ENCODE measurements at places on chromosomes 1 and 21.

- no peak for DNase-seq
Measured at GRCh38 chr21:44714905-44715304, 3.5 kb upstream of the TSPEAR start.

DNA sequence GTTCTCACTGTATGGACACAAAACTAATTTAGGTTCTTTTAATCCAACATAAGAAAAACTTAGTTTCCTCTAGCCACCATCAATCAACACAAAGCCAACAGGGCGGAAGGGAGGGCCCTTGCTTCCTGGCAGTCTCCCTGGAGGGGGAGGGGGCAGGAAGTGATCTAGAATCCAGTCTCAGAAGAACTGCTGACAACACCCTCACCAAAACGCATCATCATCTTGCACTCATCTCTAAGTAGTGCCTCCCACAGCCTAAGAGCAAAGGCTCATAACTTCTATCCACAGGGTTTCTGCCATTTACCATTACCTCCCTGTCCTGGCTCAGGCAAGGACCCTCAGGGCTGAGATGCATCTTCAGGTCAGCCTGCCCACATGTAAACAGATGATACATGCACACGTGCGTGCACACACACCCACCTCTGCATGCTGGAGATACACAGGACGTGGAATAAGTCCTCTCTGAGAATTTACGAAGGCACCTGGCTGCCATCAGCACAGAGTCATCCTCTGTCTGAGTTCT lies 20.5 kb downstream of the HIVEP3 start:
- DNase-seq: peak; percentile 60

- DNase-seq: no peak
Measured at GRCh38 chr1:193190096-193190744, 3.8 kb upstream of the B3GALT2 start.

- DNase-seq: no peak
Measured at GRCh38 chr1:92862605-92863004, 30.8 kb downstream of the RPL5 start.

DNA sequence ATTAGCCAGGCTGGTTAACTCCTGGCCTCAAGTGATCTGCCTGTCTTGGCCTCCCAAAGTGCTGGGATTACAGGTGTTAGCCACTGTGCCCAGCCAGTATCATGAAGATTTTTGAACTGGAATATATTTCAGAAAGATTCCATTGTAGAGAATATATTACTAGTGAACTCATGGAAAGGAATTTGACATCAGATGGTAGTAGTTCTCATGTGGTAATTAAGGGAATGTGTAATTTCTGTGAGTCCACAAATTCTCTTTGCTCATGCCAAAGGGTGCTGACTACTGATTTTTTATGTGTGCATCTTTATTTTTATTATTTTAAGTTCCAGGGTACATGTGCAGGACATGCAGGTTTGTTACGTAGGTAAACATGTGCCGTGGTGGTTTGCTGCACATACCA lies 10.4 kb downstream of the DTL start:
- no peak for DNase-seq

GRCh38 chr1:210323957-210324356 lies 4.7 kb upstream of the HHAT start:
- DNase-seq: no peak

- DNase-seq: no peak
Measured at GRCh38 chr1:73500154-73500553, 697.8 kb downstream of the LRRIQ3 start.

GRCh38 chr1:41862384-41863221 lies 56.1 kb downstream of the HIVEP3 start:
- DNase-seq: peak; percentile 49

DNA sequence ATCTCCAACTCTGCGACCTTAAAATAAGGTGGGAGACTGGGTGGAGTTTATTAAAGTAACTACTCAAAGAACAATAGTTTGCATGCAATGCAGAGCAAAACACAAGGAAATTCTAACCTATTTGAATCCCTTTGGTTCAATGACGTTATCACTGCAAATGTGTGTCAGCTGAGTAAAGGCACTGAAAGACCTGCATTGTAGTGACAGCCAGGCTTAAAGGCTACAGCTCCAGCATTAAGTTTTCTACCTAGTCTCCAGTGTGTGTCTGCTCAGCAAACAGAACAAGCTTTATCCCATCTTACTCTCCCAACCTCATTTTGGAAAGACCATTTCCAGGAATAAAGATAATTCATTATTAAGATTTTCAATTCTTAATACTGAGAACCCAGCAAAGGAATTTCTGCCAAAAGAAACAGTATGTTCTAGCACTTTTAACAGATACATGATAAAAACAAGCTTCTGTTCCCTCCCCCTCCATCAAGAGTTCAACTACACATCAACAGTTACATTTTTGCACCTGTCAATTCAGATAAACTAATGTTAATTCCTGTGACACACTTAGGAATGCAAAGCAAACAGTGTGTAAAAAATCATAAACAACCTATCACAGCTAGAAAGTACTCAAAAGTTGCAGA lies 14.2 kb downstream of the PTP4A2 start:
- no peak for DNase-seq

GRCh38 chr1:70101231-70101630 lies 104.1 kb downstream of the LRRC40 start:
- no peak for DNase-seq

DNA sequence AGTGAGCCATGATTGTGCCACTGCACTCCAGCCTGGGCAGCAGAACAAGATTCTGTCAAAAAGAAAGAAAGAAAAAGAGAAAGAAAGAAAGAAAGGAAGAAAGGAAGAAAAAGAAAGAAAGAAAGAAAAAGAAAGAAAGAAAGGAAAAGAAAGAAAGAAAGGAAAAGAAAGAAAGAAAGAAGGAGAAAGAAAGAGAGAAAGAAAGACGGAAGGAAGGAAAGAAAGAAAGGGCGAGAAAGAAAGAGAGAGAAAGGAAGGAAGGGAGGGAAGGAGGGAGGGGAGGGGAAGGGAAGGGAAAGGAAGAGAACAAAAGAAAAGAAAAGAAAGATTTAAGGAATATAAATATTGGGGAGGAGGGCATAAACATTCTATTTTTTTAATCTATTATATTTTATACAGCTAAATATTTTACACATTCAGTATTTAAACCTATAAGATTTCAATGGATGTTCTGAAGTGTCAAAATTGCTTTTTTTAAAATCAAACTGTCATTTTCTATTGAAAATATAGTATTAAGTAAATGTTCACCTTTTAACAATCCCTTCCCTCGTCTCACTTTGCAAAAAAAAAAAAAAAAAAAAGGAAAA lies 6.8 kb upstream of the JAK1 start:
- DNase-seq: no peak

GRCh38 chr1:167200749-167201148 lies 19.9 kb upstream of the POU2F1 start:
- DNase-seq: no peak

DNA sequence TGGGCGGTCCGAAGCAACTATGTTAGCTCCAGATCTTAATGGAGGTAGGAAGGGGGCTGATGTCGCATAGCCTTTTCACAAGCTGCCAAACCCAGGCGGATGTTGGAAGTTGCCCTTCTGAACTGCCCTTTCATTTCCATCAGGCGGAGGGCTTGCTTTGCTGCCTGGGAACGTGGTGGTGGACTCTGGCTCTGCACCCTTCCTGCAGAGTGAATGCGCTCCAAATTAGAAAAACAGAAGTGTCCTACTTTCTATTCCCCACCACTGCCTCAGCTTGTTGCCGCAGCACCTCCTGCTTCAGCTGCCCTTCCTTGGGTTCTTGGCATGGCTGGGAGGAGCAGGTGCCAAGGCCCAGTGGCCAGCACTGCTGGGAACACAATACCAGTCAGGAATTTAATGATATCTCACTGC lies 60.6 kb downstream of the AK4 start:
- DNase-seq: no peak

- DNase-seq: no peak
Measured at GRCh38 chr1:178614286-178614685, 101.4 kb downstream of the TEX35 start.

DNA sequence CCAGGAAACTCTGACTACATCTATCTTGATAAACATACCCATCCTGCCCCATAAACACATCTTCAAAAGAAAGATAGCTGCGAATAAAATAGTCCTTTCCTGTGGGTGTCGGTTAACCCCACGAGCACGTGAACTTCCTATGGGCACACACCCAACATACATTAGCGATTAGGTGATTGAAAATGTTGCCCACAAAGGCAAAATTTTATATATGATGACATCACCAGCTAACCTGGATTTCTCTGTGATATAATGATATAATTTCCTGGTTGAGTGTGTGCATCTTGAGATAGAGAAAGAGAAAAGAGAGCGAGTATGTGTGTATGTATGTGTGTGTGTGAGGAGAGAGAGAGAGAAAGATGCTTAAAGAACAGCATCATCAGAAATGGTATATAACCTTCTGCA lies 296.1 kb downstream of the PTPRC start:
- peak; percentile 26 for DNase-seq

- DNase-seq: no peak
Measured at GRCh38 chr1:3743421-3743820, 8.8 kb upstream of the CCDC27 start.

- DNase-seq: no peak
Measured at GRCh38 chr1:200231787-200232231, 178.0 kb downstream of the ZNF281 start.

- DNase-seq: no peak
Measured at GRCh38 chr1:219659684-219660083, 46.8 kb upstream of the ZC3H11B start.

GRCh38 chr1:9307303-9307702 lies 14.6 kb downstream of the SPSB1 start:
- no peak for DNase-seq

- no peak for DNase-seq
Measured at GRCh38 chr1:156903328-156904091, 10.0 kb downstream of the PEAR1 start.

GRCh38 chr1:64651841-64652240 lies 93.0 kb upstream of the RAVER2 start:
- no peak for DNase-seq

GRCh38 chr1:55632906-55633305 lies 417.7 kb upstream of the USP24 start:
- DNase-seq: no peak

GRCh38 chr1:29290414-29290985 lies 54.2 kb downstream of the PTPRU start:
- DNase-seq: no peak

- no peak for DNase-seq
Measured at GRCh38 chr21:43880111-43880985, 15.3 kb downstream of the AGPAT3 start.

GRCh38 chr1:171917331-171917730 lies 76.0 kb downstream of the DNM3 start:
- DNase-seq: no peak

DNA sequence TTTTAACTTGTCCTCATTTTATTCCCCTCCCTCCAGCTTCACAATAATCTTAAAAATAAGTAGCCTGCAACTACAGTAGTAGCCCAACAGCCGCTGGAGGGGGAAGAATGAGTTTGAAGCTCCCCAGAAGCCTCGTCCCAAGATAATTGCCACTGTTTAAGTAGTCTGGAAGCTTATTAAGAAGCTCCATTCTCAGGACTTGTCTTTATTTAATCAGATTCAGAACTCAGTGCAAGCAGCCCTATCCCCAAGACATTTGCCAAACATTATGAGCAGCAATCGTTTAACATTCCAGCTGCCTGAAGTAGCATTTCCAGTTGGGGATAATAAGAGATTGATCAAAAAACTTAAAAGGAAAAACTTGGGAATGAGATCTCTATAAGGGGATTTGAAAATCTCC lies 106.0 kb downstream of the URB2 start:
- no peak for DNase-seq

- DNase-seq: peak; percentile 18
Measured at GRCh38 chr1:21647431-21648351, 21.5 kb downstream of the RAP1GAP start.

DNA sequence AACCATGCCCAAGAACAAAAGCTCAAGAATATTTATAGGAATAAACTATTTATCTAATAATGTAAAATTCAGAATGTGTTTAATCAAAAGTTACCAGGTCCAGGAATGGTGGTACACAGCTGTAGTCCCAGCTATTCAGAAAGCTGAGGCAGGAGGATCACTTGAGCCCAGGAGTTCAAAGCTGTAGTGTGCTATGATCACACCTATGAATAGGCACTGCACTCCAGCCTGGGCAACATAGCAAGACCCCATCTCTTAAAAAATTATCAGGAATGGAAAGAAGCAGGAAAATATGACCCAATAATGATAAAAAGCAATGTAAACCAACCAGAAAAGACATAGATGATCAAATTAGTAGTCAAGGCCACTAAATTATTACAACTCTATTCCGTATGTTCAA lies 62.2 kb upstream of the DR1 start:
- no peak for DNase-seq

DNA sequence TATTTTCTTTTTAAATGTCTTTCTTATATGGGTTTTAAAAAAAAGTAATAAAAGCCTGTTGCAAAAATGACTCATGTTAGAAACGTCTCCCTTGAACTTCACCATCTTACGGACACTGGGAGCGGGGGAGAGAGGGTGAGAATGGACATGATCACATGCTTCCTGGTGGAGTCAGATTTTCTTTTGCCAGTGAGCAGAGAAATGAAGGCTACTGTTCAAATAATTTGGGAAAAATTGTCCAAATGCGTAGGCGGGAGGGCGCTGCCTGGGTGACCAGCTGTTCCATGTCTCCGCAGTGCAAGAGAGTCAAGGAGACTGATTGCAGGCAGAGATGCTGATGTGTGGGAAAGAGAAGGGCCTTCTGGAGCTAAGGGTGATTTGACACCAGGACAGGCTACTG lies 23.1 kb downstream of the EIF2D start:
- DNase-seq: no peak

DNA sequence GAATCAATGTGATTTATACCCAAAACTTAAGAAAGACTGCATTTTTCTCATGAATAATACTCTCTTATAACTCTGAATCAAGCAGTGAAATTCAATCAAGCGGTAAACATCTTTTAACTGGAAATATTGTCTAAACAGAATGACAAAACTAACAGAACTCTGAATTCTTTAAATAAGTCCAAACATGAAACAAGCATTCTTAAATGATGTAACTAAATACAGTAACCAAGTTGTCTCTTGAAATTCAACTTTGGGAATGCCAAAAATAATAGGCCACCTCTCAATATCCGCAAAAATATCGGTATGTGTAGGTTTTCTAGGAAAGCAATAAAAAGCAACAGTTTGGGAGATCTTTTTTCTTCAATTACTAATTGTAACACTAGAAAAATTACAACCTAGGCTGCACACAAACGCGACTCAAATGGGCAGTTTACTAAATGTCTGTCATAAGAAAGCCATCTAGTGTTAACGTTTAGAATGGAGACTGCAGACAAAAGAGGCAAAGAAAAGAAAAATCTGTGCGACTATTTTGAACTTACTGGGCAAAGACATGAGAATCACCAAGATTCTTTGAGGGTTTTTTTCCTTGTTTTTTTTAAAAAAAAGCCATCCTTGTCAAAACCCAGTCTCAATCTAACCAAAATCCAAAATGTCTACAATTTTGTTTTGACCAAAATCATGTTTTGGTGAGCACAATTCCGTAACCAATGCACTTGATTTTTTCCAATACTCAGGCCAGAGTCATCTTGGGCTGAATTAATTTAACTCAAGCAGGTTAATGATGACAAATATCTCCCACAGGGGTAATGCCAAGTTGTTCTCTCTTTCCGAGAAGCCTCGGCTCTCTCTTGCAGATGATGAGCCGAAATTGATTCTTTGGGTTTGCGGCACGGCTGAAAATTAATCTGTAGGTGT lies 1.3 kb downstream of the SIPA1L2 start:
- no peak for DNase-seq
